ENCODE measurements at places on chromosomes 6 and 20.

DNA sequence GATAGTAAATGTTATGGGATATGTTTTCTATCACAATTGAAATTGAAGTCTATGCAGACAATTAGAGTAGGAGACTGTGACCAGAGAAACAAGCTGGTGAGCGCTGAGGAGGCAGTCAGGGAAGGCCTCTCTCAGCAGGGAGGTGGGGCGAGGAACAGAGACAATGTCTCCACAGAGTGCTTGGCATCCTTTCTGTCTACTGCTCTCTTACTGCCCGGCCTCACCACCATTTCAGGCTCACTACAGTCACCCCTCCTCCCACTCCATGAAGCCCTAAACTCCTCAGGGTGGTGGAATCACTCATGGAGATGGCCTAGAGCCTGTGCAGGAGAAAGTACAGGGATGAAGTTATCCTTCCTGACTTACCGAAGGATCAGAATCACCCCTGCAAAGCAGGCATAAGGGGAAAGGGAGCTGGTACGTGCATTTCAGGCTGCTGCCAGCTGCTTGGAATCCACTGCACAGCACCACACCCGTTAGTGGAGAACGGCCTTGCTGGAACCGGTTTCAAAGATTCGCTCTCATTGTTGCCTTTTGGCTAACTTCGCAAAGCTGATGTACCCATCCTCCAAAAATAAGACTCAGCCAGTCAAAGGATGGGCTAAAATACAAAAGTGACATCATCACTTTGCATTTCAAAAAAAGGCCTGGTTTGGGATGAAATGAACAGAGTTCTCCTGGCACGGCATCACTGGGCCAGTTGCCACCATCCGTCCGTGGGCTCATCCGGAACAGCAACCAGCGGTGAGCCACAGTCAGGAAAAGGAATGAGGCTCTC is 67.3 kb downstream of the SLC22A23 start:
- peak; percentile 72 for DNase-seq

DNA sequence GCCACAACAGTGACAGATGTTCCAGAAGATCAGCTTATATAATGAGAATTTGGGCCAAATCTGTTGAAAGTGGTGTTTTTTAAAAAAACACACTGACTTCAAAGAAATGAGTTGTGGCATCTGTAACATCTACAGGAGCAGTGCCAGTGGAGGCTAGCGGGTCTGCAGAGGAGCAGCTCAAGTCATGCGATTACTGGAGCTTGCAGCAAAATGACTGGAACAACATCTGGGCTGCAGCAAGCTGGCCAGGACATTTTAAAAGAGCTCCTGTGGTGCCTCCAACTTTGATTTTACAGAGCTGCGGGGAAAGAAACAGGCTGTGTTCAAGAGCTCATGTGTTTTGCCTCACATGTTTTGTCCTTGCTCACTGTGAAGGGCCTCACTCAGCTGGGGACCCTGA is 57.2 kb downstream of the TBX18 start:
- peak; percentile 22 for DNase-seq

DNA sequence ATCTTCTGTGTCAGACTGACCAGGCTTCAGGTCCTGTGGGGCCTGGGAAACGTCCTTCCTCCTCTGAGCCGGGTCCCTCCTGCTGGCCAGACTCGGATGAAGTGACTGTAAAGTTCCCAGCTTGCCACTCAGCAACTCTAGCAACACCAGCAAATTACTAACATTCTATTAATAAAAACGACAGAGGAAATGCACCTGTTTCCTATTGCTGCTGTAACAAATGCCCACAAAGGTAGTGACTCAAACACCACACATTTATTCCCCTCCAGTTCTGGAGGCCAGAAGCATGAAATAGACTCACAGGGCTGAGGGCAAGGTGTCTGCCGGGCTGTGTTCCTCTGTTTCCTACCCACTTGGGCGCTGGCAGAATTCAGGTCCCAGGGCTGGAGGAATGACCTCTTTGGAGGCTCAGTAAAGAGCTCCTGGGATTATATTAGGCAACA is 48.8 kb downstream of the CTCFL start:
- no peak for DNase-seq

- DNase-seq: no peak
Measured at GRCh38 chr6:38283734-38284362, 355.9 kb downstream of the BTBD9 start.

All from tongue (tissue), 3 donors.